T-helper 2 cell (primary cell): ENCODE measurements at places on chromosomes 2 and 18.

- no peak for DNase-seq
Measured at GRCh38 chr2:26758790-26759321, 5.2 kb upstream of the SLC35F6 start.

DNA sequence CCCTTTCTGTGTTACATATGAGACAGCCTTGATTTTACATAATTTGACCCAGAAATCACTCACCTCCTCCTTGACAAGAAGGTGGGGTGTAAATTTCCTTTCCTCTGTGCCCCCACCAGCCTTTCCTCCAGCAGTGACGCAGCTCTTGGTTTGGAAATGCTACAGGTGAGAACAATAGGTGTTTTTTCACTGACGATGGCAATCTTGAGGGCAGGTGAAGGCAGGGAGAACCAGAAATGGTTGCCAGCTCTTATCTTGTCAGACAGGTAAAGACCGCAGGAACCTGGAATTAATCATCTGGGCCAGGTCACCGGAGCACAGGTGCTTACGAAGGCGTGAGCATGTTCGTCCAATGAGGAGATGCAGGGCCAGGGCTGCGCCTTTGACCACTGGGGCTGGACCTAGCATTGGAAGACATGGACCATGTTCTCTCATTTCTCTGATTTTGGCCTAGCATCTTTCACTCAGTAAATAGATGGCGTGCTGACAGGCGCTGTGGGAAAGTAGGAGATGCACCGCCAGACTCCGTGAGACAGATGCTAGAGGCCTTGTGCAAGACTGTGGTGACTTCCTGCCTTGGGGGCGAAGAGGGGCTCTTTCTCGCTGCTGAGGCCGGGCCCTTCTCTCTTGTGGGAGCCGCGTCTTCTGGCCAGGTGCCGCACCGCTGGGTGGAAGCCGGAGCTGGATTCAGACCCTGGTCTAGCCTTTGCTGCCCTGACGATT, 4.0 kb downstream of the CIDEA start:
- no peak for DNase-seq

DNA sequence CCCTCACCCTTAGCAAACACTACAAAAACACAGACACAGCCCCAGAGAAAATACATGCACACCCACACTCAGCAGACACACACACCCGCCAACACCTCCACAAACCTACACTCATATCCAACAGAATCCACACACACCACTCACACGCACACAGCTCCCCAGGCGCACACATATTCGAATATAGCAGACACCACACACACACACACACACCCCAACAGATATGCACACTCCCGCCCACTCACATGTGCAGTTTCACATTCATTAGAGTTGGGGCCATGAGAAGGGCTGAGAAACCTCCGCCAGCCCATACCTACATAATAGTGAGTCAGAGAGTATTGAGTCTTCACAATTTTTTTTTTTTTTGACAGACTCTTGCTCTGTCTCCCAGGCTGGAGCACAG, 29.4 kb upstream of the NOTO start:
- no peak for DNase-seq

DNA sequence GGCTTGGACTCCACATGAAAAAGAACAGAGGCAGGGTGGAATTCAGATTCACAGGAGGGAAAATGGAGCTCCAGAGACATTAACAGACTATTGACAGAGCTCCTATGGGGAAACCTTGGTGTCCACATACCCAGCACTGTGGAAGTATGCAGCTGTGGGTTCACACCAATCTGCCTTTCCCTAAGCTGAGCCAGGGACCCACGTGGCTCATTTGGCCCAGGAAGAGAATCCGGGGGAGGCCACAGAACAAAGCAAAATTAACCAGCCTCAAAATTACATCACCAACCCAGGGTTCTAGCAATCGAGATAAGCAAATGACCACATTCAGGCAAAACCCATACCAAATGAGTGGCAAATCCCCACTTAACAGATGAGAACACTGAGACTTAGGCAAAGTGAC, 105.8 kb upstream of the TWIST2 start:
- DNase-seq, result no peak

DNA sequence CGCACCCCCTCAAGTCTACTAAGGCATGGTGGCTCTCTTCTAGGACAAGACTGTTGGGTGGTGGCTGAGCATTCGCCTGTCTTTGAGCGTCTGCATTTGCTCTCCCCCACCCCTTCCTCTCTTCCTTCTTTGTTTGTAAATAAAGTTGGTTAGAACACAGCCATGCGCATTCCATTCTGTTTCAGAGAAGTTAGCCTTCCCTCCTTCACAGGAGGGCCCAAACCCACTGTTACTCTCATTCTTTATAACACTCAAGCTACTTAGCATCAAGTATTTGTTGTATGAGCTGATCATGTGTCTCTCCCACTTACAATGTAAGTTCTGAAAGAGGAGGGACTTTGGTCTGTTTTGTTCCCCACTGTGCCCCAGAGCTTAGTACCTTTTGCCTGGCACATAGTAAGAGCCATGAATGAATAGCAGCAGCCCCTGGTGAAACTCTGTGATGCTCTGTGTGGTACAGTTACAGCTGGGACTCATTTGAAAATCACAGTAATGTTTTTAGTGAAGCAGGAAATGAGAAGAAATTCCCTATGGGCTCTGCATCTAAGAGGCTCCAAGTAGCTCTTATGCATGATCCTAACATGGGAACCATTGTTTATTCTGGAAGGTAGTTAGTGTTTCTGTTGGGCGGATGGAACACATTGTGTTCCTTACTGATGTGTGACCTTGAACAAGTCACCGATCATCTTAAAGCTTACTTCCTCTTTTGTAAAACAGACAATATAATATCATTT, 7.7 kb downstream of the MGAT5 start:
- no peak for DNase-seq

DNA sequence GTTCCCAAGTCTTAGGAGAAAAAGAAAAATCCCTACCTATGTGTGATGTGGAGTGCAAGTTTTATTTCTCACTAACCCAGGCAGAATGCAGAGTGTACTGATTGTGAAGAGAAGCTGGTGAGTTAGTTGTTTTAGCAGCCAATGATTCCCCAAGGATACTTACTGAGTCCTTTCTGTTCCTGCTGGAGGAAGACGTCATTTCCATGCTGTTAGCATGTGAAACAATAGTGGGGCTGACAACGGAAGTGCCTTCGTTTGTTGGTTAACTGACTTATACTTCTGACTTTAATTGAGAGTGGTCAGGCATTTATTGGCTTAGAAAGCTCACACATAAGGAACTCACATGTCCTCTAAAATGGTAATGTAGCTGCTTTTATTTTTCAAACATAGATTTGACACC, 180.6 kb downstream of the MC4R start:
- DNase-seq, result no peak

- DNase-seq, result no peak
Measured at GRCh38 chr2:166331468-166331867, 44.3 kb downstream of the SCN9A start.
